ENCODE measurements at places on chromosomes 16 and 17.

GRCh38 chr17:57099165-57099564 lies 14.1 kb downstream of the AKAP1 start:
- no peak for DNase-seq

GRCh38 chr16:49661465-49662187 lies 194.3 kb downstream of the ZNF423 start:
- DNase-seq = no peak

DNA sequence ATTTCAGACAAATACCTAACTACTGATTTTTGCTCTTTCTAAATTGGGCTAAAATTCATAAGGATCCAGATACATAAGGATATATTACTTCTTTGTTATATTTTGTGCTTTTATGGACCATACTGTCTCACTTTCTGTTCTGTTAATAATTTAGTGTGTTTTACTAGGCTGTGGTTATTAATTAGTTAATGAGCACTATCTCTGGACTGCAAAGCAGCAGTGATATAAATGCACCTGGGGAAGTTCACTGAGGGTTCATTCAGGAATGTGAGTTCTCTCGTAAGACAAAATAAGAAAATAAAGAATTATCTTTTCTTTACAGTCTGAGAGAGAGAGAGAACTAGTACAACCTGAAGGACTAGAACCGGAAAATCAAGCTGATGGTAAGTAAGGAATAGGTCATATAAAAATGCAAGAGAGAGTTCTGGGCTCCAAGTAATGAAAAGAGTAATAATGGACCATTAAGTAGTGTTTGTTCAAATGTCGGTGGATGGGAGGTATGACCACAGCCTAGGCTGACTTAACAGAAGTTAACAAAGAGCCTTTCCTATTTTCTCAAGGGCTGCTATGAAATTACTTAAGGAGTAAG lies 55.6 kb downstream of the IKZF3 start:
- DNase-seq = no peak

DNA sequence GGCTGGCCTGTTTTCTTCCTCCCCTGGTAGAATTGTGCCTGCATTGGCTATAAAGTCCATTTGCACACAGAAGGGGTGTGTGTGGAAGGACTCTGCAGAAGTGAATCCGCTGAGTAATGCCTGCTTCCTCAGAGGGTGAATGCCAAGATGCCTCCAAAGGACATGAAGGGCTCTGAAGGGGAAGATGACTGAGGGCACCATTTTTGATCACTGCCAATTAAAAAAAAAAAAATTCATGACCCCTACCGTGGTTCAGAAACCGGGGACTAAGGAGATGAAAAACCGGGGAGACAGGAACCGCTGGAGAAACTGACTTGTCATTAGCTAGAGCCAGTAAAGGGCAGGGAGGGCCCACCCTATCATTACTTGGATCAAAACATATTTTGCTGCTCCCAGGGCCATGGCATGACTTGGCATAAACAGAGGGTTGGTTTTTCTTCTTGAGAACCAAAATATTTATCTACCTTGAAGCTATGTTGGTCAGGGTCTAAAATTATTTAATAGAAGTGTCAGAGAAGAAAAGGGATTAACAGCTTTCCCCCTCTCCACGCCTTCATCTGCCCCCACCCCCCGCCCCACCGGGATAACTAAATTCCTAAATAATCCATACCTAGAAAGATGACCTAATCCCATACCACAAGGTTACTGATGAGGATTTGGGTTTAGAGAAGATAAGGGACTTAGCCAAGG lies 3.6 kb upstream of the USP7 start:
- no peak for DNase-seq

DNA sequence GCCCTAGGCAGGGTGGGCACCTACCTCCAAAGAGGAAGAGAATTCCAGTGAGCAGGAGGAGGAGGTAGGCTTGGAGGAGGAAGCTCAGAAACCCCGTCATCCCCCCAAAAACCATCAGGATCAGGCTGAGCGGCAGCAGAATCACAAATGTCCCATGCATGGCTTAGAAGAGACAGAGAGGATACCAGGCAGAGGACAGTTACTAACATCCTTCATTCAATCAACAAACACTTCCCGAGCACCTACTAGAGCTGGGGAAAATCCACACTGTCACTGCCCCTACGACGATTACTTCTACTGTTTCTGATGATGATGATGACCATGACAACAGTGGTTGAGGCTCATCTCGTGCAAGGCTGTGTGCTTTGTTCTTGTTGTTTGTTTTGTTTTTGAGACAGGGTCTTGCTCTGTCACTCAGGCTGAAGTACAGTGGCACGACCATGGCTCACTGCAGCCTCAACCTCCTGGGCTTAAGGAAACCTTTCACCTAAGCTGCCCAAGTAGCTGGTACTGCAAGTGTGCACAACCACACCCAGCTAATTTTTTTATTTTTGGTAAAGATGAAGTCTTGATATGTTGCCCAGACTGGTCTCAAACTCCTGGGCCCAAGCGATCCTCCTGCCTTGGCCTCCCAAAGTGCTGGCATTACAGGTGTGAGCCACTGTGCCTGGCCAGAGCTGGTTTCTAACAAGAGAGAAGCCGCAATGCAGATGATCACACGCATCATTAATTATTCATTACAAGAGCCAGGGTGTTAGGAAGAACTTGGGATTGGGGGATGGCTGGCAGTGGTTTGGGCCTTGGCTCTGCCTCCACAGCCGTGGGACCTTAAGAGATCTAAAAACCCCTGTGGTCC lies 18.0 kb downstream of the TMEM114 start:
- no peak for DNase-seq

- DNase-seq = no peak
Observed at GRCh38 chr16:31377210-31377903, 15.8 kb upstream of the ITGAD start.

DNA sequence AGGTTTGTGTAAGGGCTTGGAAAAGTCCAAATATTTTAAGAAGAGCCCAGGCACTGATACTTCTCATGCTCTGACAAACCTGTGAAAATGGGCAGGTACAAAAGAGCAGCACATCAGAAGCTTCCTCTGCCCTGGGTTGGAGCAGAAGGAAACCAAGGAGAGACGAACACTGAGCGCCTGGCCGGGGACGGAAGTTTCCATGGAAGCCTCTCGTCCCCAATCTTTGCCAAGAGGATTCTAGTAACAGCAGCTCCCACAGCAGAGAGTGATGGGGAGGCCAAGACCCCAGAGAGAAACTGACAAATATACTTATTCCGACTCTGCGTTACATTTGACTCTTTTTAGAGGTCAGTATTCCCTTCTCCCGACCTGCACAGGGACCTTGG lies 268.5 kb downstream of the C16orf95 start:
- DNase-seq = no peak
